ENCODE measurements at places on chromosomes 12 and 14. TPM values are rescaled to one million over a fixed set of nuclear protein-coding genes. Genes with fewer than 3 reads are reported as not detected.

DNA sequence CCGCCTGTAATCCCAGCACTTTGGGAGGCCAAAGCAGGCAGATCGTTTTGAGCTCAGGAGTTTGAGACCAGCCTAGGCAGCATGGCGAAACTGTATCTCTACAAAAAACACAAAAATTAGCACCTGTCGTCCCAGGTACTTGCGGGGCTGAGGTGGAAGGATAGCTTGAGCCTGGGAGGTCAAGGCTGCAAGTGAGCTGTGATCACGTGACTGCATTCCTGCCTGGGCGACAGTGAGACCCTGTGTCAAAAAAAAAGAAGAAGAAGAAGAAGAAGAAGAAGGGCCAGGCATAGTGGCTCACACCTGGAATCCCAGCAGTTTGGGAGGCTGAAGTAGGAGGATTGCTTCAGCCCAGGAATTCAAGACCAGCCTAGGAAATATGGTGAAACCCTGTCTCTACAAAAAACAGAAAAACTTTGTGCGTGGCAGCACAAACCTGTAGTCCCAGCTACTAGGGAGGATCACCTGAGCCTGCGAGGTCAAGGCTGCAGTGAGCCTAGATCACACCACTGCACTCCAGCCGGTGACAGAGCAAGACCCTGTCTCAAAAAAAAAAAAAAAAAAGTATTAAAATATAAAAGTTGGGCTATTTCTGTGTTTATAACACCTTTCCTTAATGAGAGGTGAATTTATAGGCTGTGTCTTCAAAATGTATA lies 15.5 kb downstream of the RXYLT1 start:
- DNase-seq: no peak

- no peak for DNase-seq
Observed at GRCh38 chr12:75571656-75572205, 60.3 kb upstream of the KRR1 start.

DNA sequence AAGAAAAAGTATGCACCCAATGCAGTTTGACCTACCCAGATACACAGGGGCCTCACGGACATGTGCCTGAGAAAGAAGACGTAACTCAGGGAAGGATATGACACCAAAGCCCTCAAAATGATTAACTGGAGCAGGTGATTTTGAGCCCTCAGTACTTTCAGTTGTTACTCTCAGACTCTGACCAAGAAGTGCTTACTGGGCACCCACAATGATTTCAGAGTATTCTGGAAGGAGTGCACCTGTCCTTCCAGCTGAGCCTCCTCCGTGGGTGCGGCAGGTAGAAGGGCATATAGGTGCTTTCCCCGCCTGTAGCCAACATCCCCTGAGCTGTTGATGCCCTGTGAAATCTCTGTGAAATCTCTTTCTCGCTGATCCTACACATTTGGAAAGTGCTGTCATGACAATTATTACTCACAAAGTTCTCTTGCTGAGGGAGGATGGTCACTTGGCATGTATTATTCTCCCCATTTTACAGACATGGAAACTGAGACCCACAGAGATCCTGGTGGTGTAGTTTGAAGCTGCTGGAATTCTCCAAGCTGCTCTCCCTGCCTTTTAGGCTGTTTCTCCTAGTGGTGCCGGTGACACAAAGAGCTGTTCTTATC lies 154.3 kb upstream of the CCND2 start:
- DNase-seq: no peak

- DNase-seq: no peak
Observed at GRCh38 chr14:65585216-65585615, 172.7 kb downstream of the FUT8 start.

DNA sequence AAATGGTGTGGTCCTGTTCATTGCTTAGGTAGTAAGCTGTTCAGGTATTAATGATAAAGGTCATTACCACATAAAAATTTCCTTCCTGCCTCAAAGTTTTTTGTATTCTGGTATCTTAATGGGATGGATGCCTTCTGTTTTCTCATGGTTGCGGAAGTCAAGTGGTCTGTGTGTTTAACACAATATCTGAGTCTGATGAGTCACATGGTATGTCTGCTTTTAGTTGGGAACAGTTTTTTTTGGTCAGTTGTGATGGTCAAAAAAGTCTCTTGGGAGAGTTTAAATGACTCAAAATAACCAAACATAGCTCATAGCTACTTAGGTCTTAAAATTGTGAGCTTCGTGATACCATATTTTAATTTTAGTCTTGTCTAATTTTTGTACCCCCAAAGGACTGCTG lies 40.7 kb downstream of the STK38L start:
- DNase-seq: no peak

DNA sequence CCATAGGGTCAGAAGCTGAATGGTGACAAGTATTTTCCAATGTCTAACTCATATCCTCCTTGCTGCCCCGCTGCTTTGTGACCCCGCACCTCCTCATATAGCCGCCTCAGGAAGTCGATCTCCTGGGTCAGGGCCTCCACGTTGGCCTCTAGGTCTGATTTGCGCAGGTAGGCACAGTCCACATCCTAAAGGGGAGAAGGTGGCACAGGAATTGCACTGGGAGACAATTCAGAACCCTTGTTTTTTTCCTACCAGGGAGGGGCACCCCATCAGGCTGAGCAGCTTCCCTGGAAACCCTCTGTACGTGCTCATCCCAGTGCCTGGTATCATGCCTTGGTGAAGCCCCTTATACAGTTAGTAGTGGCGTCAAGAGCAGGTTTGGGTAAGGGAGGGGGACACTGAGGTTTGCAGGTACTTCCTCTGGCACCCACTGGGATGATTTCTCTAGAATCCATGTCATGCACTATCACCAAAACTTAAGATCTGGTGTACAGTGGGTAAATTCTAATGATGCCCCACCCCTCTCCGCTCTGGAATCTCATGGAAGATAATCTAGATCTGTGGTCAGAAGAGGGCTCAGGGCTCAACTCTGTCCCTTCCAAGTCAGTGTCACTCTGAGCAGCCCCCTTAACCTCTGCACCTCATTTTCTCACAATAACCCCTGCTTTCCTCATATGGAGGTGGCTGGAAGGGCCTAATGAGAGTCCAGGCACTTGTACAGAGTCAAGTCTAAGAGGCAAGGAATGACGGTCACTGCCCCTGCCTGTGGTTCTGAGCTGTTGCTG lies 20.1 kb upstream of the KRT86 start:
- DNase-seq: no peak

- no peak for DNase-seq
Observed at GRCh38 chr12:6375269-6376078, at the start of gene SCNN1A. SCNN1A (minus strand) TSS chr12:6375563; CDS start chr12:6374783, 780 bp downstream.

DNA sequence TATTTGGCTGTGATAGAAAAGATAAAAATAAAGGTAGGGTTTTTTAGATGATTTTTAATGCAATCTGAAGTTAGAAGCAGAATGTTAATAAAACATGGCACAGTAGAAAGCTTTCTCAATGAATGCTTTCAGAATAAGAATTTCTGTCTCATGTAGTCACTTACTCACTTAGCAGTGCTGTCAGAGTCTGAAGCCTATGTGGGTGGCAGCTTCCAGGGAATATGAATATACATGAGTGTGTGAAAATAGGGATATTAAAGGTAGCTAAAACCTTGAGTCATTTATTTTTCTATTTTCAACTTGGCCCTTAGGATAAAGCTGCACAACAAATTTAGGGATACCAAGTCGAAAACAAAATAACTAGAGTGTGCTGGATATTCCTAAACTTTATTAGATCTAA lies 427.9 kb downstream of the AEBP2 start:
- no peak for DNase-seq

- no peak for DNase-seq
Observed at GRCh38 chr12:23098517-23098916, 473.5 kb downstream of the ETNK1 start.

GRCh38 chr12:42084522-42084921 lies 60.2 kb downstream of the GXYLT1 start:
- DNase-seq: no peak

DNA sequence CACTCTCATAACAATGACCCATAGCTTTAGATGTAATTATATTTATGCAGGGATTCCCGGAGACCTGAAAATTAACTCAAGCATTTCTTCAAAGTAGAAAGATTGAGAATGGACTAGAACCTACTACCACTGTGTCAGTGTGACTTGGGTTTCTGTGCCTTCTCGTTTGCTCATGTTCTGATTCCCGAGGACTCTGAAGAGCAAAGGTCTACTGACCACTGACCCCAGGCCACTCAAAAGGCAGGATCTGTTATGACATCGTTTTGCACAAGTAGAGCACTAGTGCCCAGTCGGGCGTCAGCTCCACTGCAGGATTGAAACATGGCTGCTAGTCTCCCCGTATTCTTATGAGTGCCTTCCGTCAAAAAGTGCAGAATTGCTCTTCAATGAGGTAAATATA lies 53.8 kb upstream of the DHRS4 start:
- no peak for DNase-seq

The STXBP6 gene
- 28.2 TPM for total RNA-seq

The BICDL1 gene
- total RNA-seq: 0.16 TPM

The RND1 gene
- 0.60 TPM for total RNA-seq

The MUCL1 gene
- total RNA-seq: not detected

The TMEM117 gene
- total RNA-seq: 7.8 TPM
